ENCODE measurements at places on chromosomes 12 and 14.

DNA sequence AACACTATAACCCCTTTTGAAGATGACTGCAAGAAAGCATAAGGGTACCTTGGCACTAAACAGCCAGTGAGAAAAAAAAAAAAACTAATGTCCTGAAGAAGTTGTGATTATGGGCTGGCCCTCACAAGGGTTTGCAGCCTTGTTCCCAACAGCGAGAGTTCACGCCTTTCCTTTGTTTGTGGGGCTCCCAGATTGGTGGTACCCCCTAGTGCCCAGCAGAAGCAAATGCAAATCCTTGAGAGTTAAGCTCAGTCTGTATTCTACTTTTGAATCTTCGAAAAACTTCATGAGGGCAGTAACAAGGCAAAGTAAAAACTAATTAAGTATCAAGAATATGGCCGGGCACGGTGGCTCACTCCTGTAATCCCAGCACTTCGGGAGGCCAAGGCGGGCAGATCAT, 238.9 kb upstream of the LMO3 start:
- no peak for DNase-seq

DNA sequence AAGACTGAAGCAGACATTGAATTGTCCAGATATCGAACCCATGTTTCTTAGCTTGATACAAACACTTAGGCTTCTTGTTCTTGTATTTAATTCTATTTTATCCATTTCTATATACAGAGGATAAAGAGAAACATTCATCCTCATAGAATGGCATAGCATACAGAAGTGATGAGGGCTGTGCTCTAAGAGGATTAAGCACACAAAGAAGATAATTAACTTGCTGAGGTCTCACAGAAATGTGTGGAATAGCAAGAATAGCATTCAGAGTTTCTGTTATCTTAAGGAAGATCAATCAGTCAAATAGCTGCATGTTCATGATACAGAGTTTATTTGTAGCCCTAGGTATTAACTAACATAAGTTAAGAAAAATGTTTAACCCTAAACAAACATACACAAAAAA, 27.3 kb upstream of the STRAP start:
- no peak for DNase-seq

- no peak for DNase-seq
These were observed 95.5 kb upstream of the SLC16A7 start for GRCh38 chr12:59500335-59500734.

GRCh38 chr12:27787559-27787958, 7.5 kb upstream of the MANSC4 start:
- no peak for DNase-seq

GRCh38 chr14:46048127-46048526, 603.5 kb downstream of the RPL10L start:
- no peak for DNase-seq

GRCh38 chr14:51304941-51305340, 64.9 kb downstream of the TMX1 start:
- no peak for DNase-seq

- DNase-seq, result no peak
These were observed 249.1 kb downstream of the DPY19L2 start for GRCh38 chr12:63419154-63419553.
